ENCODE measurements at places on chromosomes 16 and 17.

DNA sequence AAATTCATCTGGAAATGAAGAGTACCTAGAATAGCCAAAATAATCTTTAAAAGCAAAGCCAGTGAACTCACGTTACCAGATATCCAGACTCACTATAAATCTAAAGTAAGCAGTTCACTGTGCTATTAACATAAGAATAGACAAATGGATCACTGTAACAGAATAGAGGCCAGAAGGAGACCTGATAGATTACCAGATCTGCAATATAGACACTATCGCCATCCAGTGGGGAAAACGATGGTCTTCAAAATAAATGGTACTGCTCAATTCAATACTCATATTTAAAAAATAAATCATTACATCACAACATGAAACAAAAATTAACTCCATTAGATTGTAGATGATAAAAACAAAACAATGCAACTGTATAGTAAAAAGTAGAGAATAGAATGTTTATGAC is 158.6 kb upstream of the CDH8 start:
- DNase-seq, result no peak

DNA sequence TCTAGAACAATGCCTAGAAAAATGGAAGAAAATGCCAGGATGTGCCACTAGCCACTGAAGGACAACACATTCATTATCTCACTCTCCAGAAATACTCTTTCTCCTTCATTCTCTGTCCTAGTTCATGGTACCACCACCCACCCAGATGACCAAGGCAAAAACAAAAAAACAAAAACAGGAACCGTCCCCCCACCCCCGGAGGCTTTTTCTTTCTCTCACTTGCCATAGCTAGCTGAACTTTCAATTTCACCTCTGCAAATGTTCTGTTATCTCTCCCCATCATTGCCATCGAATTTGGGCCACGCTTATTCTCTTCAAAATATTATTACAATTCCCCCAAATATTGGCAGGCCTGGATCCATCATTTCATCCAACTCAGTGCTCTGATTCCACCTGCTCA is 49.0 kb downstream of the SOX9 start:
- no peak for DNase-seq

GRCh38 chr17:32626379-32626791 is 139.6 kb downstream of the CDK5R1 start:
- no peak for DNase-seq

DNA sequence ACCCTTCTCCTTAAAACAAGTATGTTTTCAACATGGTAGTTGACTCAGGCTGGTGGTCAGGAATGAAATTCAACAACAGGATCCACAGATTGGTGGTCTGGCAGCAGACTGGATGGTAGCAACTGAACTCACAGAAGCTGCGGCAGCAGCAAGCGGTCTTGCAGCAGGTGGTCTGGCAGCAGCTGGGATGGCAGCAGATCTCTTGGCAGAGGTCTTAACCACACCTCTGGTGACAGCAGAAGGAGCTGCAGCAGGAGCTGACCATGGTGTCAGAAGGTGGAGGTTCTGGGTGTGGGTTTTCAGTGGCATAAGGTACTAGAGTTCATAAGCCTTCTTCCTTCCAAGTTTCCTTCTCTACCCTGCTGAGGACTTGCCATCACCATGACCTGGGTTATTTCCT is 2.2 kb upstream of the KRTAP4-1 start:
- DNase-seq, result no peak

DNA sequence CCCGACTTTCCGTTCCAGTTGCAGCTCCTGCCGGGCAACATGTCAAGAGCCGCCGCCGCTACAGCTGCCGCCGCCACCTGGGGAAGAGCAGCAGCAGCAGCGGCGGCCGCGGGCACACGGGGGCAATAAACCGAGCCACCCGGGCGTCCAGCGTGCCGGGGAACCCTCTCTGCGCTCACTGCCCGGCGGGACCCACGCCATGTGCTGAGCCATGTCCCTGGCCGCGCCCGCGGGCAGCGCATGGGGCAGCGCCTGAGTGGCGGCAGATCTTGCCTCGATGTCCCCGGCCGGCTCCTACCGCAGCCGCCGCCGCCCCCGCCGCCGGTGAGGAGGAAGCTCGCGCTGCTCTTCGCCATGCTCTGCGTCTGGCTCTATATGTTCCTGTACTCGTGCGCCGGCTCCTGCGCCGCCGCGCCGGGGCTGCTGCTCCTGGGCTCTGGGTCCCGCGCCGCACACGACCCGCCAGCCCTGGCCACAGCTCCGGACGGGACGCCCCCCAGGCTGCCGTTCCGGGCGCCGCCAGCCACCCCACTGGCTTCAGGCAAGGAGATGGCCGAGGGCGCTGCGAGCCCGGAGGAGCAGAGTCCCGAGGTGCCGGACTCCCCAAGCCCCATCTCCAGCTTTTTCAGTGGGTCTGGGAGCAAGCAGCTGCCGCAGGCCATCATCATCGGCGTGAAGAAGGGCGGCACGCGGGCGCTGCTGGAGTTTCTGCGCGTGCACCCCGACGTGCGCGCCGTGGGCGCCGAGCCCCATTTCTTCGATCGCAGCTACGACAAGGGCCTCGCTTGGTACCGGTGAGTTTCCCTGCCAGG is 604 bp downstream of the HS3ST3B1 start:
- DNase-seq, result no peak

DNA sequence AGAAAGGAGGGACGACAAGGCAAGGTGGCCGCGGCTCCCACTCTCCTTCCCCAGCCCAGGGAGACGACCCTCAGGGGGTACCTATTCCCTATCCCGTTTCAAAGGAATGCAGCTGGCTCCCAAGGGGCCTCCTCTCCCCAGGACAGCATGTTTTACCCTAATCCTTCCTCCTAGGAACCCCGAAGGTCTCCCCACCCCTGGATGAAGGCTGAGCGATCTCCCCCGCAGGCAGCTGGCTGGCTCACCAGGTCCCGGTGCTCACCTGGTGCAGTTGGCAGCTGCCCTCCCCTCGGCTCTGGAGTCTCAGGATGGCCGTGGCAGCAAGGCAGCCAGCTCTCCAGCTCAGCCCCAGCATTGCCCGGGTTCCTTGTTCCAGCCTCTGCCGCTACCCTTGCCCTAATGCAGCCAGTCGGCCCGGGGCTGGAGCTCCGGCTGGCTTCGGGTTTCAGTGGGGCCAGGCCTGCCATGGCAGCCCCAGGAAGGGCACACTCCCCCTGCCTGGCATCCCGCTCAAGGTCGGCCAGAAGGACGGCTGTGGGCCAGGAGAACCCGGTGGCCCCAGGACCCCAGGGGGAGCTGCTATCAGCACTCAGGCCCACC is 4.6 kb downstream of the CLUH start:
- DNase-seq, result no peak

DNA sequence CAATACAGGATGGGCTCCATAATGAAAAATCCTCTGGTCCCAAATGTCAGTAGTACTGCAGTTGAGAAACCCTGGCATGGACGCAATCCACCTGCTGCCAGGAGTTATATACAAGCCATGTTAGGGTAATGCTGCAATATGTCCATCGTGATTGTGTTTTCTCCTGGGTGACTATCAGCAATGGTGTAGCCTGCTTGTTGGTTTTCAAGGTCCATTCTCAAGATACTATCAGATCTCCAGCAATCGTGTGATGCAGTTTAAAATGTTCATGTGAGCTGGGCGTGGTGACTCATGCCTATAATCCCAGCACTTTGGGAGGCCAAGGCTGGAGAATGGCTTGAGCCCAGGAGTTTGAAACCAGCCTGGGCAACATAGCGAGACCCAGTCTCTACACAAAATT is 24.0 kb downstream of the ABCC1 start:
- no peak for DNase-seq

GRCh38 chr16:55488306-55488705 is 9.3 kb downstream of the MMP2 start:
- no peak for DNase-seq

DNA sequence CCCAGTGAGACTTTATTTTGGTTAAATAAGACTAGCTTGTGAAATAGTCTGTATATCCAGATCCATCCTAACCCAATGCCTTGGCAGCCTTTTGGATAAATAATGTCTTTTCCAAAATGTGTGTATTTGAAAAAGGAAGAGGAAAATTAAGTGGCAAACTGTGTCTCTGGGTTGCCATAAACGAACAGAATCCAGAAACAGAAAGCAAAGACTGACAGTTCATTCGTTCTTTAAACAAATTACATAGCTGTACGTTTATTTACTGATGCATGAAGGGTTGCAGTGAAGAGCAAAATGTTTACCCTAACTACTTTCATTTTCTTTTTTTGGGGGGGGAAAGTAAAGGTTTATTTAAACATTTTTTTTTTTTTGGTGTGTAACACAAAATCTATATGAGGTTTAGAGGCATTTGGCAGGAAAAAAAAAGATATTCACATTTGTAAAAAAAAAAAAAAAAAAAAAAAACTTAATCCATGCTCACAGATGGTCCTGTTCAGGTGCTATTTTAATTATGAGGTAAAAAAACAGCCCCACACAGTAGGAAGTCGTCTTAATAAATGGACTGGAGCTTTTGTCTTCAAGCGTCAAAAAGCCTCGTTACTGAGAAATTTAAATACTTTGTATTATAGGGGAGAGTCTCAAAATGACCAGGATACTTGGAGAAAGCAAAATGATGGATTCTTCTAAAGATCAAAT is 245.9 kb downstream of the FTO start:
- DNase-seq, result no peak

DNA sequence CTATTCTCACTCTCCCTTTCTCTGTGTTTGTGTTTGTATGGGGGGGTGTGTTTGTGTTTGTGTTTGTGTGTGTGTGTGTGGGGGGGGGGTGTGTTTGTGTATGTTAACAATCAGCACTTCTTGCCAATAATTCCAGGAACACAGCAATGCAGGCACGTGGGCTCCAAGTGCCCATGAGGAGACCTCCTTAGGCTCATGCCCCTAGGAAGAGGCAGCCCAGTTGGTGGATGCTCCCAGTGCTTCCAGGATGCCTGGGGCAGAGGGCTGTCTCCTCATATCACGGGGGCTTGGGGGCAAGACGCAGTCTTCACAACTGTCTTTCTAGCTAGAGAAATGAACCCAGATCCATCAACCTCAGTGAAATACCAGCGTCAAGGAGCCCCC is 9.9 kb downstream of the ABR start:
- DNase-seq, result no peak

- no peak for DNase-seq
Observed at GRCh38 chr17:38556239-38556638, 49.5 kb downstream of the SRCIN1 start.

GRCh38 chr17:64328859-64329531 is 61.7 kb downstream of the PECAM1 start:
- no peak for DNase-seq

DNA sequence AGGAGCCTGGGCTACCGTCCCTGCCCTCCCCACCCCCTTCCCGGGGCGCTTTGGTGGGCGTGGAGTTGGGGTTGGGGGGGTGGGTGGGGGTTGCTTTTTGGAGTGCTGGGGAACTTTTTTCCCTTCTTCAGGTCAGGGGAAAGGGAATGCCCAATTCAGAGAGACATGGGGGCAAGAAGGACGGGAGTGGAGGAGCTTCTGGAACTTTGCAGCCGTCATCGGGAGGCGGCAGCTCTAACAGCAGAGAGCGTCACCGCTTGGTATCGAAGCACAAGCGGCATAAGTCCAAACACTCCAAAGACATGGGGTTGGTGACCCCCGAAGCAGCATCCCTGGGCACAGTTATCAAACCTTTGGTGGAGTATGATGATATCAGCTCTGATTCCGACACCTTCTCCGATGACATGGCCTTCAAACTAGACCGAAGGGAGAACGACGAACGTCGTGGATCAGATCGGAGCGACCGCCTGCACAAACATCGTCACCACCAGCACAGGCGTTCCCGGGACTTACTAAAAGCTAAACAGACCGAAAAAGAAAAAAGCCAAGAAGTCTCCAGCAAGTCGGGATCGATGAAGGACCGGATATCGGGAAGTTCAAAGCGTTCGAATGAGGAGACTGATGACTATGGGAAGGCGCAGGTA is 762 bp downstream of the CDK12 start:
- DNase-seq, result no peak
